ENCODE measurements at places on chromosomes 5 and 9.

DNA sequence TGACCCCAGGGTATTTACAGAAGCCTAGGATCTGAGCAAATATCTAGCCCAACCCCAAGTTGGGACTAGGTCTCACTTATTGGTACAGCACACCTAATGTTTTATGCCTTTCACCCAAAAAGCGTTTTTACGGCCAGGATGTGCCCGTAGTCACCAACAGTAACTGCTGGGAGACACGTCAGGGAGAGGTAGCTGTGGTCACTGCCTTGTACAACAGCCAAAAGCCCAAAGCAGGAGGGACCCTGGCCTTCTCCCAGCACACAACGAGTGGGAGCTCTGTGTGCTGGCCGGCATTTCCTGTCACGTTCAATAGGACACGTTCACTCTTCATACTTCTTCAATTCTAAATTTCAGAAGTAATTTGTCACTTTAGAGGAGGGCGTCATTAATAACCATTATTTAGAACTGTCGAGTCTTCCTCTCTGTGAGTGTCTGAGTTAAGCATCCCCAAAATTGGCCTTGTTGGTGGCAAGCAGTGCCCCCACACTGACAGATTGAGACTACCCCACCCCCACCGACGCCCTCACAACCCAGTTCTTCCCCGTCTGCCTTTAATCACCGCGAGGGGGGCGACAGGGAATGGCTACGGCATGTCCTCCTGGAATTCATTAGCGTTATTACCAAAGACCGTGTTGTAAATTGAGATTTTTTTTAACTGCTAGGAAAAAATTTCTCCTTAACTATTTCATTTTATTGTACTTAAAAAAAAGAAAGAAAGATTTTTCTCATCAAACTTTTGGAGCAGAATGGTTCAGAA is 80.7 kb downstream of the MVB12B start:
- DNase-seq, result no peak

- no peak for DNase-seq
Observed at GRCh38 chr9:129676287-129676686, 10.8 kb downstream of the PRRX2 start.

DNA sequence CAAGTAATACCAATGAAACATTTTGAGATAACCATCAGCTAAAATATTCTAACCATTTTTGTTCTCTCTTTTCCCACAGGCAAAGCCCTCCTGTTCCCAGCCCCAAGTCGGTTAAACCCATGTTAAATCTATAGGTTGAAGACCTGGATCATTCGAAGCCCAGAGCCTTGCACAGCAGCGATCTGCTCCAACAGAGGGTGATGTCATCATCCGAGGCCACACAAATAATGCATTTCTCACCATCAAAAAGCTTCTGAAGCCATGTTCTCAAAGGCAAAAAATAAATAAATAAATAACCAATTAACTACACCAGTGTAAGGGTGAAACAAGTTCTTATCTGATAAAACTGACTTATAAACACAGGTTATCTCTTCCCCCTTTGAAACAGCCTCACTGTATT is 169.2 kb downstream of the ENTREP1 start:
- no peak for DNase-seq

DNA sequence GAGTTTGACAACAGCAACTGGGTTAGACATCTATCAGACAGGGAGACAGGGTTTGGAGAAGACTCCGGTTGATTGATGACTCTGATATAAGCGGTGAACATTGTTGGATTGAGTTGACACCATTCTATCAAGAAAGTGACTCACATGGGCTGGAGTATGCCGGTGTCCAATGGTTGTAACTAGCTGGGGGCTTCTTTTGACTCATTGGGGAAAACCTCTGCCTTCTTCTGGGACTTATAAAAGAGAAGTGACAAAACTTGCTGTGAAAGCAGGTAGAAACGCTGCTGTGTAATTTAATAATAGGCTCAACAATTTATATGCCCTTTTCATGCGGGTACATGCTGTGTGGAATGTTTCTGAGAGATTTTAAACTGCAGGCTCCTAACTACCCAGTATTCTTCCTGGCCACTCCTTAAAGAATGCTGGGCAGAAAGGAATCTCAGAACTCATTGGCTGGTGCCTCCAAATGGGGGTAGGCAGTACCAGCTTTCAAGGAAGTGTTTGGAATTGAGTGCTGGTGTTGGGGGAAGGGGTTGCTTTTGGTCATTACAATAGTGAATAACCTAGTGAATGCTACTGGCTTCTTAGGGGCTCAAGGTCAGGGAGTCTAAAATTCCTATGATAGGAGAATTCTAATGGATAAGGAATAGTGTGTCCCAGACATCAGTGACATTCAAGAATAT is 43.9 kb downstream of the FYB1 start:
- no peak for DNase-seq

GRCh38 chr5:52777186-52777585 is 10.5 kb upstream of the ITGA1 start:
- DNase-seq, result no peak

DNA sequence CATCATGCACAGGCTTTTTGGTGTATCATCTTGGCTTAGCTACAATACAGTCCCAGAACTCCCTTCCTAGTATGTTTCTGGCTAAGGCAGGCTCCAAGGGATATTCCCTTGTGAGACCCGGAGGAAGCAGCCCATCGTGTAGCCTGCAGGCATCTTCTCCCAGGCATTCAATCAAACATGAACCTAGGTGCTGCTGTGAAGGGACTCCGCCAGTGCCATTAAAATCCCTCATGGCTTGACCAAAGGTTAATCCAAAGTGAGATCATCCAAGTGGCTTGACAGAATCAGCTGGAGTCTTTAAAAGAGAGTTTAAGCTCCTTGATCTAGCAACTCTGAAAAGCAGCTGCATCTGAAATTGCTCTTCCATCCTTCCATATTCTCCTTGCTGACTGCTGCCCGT is 333.9 kb downstream of the DIRAS2 start:
- no peak for DNase-seq

- no peak for DNase-seq
Observed at GRCh38 chr5:22542340-22542739, 310.8 kb downstream of the CDH12 start.

GRCh38 chr9:115194216-115194615 is 76.3 kb upstream of the TNC start:
- no peak for DNase-seq

DNA sequence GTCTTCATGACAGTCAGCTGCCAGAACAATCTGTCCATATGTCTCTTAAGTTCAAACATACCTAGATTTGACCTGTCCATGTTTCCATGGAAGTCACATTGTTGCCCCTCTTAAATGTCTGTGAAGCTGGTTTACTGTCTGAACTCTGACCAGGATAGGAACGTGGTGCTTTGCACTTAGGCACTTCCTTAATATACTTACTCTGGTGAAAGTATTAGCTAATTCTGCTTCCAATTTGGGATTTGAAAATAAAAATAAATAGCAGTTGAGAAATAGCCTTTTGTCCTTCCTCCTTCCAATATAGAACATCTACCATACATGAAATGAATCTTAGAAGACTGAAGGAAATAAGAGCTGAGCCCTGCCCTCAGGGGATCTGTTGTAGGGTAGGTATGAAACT is 524.5 kb upstream of the CLINT1 start:
- DNase-seq, result no peak

GRCh38 chr9:684054-684890 is 157.2 kb upstream of the DMRT1 start:
- no peak for DNase-seq

DNA sequence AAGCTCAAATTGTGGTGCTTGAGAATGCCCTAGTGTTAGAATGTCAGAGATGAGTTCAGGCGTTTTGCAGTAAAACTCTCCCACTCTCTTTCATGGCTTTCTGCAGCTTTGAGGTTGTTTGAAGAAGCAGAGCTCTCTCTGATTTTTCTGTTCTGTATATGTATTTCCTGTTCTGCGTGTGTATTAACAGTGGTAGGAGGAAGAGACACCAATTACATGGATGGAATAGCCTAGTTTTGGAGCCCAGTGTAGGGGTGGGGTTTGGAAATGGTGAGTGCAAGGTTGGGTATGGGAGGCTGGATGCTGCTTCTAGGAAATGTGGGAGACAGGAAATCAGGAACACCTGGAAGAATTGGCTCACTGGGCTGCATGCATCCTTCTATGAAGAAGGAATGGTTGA is 12.4 kb downstream of the LARP1 start:
- DNase-seq, result no peak

GRCh38 chr5:117161718-117162335 is 587.2 kb upstream of the SEMA6A start:
- no peak for DNase-seq

DNA sequence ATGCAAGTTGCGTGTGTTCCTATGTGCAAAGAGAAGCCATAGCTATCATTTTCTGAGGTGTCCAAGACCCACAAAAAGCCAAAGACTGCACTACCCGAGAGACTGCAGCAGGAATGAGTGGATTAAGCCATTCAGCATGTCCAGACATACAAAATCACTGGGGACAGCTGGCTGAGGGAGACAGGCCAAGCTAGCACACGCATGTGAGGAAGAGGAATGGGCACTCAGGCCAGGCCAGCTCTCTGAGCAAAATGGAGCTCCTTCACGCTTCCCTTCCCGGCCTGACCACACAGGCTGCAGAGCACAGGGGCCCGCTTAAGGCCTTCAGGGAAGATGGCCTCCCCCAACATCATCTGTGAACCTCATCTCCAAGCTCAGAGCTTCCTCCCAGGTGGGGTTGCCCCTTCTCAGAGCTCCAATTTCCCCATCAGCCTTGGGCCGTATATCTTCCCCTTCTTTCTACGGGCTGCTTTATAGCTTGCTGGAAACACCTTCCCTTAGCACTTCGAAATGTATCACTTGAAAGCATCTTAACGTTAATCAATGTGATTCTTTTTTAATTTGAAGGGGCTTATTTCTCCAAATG is 8.4 kb downstream of the DCANP1 start:
- DNase-seq, result no peak

DNA sequence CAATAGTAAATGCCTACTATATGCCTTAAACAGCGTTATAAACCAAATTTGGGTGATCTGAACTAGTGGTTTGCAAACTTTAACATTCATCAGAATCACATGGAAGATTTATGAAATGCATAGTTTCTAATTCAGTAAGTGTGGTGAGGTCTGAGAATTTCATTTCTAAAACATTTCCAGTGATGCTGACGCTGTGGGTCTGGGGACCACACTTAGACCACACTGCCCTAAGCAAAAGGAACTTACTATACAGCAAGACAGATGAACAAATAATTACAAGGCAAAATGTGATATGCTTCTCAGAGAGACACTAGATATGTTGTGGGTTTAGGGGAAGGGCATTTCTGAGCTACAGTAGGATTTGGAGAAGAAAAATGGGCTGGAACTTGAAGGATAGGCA is 72.6 kb downstream of the OXCT1 start:
- no peak for DNase-seq

DNA sequence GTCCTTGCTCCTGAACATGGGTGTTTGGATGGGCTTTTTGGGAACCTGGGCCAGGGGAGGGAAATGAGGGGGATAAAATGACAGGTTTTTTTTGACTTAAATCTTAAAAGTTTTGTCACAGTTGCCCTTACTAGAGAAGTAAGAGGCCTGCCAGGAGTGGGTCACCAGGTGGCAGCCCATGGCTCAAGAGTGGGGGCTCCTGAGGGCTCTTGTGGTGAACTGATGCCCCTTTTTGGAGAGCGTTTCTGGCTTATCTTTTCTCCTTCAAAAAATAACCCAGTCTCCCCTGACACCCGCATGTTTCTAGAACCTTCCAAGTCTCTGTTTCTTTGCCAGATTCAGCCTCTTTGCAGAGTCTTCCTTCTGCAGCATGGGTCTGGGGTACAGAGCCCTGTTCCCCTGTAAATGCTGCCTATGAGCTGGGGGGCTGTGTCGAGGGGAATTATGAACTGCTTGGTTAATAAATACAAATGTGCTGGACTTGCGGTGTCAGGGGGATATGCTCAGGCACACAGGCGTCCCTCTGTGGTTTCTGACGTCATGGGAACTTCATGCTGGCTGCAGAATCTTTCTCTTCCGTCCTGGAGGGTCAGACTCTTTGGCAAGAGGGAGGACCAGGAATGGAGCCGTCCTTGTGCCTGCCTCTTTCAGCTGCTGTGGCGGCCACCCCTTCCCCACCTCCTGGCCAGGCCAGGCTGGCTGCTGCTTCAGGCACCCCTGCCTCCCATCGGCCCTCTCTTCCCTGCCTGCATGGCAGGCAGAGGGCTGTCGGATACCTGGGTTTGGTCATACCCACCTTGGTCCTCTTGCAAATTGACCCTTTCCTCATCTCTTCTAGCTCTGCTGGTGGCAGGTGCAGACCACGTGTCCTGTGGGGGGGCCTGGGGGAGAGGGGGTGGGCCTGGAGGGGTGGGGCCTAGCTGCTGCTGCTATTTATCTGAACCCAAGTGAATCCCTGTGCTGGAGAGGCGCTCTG is 30.1 kb downstream of the PTPA start:
- DNase-seq, result no peak

DNA sequence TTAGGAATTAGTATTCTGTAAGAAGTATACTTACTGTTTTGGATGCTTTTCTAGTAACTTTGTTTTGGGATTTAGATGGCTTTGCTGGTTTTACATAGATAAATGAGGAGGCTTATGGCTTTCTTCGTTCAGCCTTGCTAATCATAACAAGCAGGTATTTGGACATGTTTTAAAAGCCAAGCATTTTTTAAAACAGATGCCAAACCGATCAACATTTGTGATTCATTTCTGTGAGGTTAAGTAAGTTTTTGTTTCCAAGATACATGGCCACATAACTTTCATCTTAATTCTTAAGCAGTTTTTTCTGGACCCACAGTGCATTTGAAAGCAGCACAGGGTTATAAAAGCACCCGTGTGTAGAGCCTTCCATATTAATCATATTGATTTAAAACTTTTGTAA is 21.7 kb downstream of the TARS1 start:
- no peak for DNase-seq

DNA sequence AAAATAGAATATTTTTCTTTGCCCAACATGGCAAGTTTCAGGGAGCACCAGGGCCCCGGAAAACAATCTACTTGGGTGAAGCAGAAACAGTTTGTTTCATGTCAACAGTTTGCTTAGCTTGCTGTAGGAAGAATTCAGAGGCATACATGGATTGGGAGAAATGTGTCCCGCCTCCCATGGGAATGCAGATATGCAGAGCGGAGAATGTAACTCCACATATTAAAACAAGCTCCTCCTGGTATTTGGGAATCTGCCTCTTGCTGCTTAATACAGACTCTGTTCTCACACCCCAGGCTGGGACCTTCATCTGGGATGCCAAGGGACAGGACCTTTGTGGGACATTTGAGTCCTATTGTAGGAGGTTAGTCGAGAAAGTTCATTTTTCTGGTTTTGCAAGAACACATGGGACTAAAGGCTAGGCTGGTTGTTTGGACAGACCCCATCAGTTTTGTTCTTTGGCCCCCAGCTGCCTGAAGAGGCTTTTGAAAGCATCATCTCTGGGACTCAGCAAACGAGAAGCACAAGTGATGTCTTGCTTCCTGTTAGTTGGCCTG is 220.5 kb upstream of the ADRA1B start:
- DNase-seq, result no peak
